ENCODE measurements at places on chromosomes 11 and 22.
A peak's percentile ranks its signal among the peaks of the same experiment; 100 is the strongest.

GRCh38 chr11:107747622-107748021 lies 35.8 kb upstream of the SLN start:
- DNase-seq: no peak

GRCh38 chr22:38193580-38193979 lies 8.2 kb upstream of the MAFF start:
- DNase-seq: peak; percentile 62

DNA sequence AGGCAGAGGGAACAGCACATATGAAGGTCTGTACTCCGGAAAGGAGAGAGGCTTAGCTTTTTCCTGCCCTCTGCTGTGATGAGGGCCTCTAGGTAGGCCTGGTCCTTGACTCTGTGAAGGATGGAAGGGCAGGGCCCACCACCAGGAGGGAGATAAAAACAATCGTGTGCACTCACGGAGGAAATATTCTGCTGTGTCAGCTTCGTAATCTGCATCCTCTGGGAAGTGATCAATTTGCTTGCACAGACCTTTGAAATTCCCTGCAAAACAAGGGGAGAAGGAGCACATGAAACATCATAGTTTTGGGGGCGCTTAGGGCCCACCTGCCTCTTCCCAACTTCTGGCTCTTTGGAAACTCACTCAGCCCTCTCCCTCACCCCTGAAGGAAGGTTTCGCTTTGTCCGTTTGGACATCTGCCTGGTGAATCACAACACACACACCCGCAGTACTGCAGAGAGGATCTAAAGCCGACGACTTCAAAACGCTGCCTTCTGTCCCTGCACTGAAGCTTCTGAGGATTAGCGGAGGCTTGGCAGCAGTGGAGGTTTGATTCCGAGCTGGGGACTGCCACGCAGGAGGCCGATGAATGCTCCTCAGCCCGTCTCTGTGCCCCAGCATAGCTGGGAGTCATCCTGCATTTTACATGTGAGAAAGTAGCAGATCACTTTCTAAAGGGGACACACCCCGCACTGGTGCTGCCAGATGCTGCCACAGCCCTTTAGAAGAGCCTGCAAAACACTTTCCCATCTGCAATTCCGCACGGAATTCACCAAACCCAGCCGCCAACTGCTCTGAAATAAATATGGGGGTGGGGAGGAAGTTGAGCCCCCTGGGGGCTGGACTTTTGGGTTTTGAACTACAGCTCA lies 58.6 kb upstream of the EIF3D start:
- DNase-seq: no peak

DNA sequence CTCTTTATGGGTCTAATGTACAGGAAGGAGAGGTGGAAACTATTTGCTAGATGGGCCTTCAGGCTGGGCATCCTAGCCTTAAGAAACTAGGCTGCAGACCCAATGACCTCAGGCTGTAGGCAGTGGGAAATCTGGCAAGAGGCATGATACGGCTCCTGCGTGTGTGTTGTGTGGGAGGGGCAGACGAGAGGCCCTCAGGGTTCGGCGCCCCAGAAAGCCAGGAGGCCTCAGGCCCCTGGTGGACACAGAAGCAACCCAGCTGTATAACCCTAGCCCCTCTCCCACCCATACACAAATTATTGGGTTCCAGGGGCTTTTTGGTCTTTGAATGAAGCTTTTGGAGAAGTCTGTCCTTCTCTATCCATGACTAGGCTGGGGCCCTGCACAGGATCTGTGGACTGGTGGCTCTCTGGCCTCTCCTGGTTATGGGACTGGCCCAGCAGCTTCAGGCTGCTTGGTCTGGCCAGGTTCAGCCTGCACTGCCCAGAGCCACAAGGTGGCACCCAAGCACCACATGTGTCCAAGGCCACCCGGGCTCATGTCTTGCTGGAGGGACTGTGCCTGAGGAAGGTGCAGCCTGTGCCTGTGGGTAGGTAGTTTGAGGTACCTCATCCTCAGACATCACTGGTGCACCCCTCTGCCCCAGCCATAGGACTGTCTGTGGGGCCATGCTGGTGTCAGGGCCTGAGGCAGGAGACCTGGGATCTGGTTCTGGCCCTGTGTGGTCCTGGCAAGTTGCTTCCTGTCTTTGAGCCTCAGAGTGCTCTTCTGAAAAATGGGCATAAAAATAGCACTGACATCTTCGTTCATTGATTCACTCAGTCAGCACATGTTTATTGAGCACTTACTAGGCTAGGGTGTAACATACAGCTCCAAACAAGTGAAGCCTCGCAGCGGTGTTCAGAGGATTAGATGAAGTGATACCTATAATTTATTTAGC lies 87.5 kb downstream of the RRM1 start:
- DNase-seq: peak; percentile 76

DNA sequence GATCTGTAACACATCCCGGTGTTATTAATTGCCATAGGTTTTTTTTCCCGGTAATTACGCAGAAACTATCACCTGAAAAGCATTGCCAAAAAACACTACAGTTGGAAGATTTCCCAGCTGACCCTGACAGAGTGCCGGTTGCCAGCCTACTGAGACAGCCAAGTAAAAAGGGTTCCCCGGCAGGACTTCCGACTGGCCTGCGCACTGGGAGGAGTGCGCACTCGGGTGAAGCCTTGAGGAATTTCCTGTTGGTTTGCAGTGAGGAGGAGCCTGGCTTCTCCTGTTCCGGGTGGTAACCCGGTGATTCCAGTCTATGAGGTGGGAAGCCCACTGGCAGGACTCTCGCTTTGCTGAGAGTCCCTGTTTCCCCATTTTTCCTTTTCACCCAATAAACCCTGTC lies 52.1 kb downstream of the CNTF start:
- DNase-seq: no peak

DNA sequence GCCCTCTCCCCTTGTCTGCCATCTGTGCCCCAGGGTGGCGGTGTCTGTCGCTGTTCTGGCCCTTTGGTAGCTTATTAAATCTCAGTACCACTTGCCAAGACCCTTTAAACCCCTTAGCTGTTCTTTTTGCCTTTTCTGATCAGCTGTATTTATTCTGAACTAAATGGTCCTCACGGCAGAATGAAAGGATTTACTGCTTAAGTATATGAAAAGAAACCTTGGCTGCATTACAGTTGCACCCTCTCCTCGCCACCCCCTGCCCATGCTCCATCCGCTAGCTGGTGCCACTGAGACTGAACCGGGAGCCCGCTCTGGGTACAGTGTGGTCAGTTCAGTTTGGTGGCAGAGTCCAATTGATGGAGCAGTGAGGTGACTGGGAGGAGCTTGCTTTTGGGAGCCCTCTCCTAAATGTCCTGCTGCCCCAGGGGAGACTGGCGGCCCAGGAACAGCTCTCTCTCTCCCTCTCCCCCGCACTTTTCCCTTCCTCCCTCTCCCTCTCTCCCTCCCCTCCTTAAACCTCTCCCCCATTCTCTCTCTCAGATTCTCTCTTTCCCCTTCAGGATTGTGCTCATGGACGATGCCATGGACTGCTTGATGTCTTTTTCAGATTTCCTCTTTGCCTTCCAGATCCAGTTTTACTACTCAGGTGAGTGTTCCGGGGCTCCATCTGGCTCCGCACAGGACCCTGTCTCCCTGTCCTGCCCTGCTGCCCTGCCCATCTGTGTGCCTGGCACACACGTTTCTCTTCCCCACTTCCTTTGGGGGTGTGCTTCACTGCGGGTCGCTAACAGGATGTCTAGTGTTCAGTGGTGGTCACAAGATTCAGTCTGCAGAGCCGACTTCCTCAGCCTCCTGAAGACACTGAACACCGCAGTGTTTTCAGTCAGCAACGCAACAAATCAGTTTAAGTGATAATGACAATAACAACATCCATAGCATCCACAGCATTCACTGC lies 21.8 kb downstream of the ARFGAP2 start:
- no peak for DNase-seq

GRCh38 chr11:4926608-4927007 lies 2.5 kb upstream of the OR51G1 start:
- no peak for DNase-seq

DNA sequence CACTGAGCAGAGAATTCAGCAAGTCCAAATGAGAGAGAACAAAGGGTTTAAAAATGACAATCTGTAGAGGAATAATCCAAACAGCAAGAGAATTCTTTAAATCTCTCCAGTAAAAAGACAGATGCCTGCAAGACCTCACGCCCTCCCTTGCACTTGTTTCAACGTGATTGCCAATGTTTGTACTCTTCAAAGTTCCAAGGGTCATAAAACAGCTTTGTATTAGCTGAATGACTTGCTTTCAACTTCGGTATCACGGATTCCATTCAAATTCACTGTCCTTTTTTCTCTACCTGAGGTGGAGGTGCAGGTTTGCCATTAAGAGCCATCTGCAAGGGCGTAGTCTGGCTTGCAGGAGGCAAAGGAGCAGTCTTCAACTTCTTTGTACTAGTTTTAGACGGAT lies 41.1 kb upstream of the CHRNA10 start:
- DNase-seq: no peak

DNA sequence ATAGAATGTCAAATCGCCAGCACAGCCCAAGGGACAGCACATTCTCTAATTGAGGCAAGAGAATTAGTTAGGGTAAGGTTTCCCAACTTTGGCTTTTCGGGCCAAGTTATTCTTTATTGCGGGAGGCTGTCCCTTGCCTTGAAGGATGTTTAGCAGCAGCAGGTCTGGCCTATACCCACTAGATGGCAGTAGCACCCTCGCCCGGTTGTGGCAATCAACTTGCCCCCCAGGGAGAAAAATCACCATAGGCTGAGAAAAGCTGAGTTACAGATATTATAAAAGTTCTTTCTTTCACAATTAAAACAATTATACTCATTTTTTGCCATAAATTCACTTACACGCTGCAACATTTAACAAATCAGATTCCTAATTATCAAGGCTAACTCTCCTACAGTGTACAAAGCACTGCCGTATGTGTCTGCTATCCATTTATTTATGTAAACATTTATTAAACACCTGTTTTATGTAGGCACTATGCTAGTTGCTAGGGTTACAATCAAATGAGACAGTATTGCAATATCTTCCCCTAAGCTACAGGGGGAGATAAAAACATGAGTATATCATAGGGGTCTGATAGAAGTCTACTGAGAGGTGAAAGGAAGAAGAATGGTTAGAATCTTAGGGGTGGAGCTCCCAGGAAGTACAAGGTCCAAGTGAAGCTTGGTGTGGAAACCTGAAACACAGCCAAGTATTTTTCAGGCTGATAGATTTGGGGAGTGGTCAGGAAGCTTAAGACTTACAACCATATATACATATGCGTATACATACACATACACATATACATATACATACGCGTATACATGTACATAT lies 452.3 kb downstream of the RAB38 start:
- DNase-seq: peak; percentile 35

DNA sequence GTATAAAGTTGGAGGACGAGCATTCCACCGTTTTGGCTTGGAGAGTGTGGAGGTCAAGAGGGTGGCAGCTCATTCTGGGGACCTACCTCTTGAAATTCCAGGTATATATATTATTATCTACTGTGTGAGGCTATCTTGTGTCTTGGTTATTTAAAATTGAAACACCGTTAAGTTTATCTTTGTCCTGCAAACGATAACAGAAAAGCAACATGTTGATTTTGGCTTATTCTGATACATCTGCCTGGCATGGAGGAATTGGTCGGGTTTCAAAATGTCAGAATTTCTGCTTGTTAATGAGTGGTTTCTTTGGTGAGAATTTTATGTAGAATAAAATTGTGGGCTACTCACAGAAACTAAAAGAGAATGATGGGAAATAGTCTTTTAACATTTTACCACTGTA lies 54.4 kb downstream of the SVIP start:
- no peak for DNase-seq

DNA sequence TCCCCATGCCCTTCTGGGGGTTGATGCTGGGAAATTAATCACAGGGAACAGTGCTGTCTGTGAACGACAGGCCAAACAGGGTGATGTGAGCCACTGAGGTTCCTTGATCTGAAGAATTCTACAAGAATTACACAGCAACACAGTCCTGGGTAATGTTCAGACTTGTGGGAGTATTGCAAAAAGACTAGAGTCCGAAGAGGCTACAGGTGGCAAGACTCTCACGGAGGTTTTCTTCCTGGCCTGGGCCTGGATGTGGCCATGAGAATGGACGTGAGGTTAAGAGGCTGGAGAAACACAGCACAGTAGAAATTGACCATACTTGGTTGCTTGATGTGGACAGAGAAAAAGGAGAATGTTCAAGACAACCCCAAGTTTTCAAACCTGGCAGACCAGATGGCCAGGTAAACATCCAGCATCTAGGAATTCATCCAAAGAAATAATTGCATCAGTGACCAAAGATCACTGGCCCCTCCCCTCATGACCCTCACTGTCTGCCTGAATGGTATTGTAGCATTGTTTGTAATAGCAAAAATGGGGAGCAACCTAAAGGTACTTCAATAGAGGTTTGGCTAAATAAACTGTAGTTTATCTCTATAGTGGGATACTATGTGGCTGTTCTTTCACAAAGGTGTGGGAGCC lies 70.8 kb downstream of the COMMD9 start:
- DNase-seq: no peak

- peak; percentile 80 for DNase-seq
Measured at GRCh38 chr11:63573881-63574855, 11.0 kb upstream of the PLAAT2 start.

GRCh38 chr11:124898263-124898680 lies 607 bp upstream of the ROBO4 start:
- peak; percentile 35 for DNase-seq

DNA sequence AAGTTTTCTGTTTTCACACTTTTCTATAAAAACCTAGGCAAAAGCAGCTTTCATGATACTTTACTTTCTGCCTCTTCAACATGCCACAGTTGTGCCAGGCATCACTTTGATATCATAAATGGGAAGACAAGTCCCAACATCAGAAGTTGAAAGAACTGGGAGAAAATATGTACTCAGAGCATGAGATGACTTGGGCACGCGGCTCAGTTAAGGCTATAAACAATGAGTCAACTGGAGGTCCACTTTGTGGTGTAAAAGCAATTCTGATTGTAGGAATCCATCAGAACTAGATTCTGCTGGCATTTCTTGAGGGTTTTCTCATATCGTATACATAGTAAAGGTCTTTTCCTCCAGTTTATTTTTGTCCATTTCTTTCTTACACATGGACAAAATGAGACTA lies 109.7 kb upstream of the USP47 start:
- no peak for DNase-seq

- peak; percentile 44 for DNase-seq
Measured at GRCh38 chr11:93196816-93197379, 893 bp downstream of the SLC36A4 start.

DNA sequence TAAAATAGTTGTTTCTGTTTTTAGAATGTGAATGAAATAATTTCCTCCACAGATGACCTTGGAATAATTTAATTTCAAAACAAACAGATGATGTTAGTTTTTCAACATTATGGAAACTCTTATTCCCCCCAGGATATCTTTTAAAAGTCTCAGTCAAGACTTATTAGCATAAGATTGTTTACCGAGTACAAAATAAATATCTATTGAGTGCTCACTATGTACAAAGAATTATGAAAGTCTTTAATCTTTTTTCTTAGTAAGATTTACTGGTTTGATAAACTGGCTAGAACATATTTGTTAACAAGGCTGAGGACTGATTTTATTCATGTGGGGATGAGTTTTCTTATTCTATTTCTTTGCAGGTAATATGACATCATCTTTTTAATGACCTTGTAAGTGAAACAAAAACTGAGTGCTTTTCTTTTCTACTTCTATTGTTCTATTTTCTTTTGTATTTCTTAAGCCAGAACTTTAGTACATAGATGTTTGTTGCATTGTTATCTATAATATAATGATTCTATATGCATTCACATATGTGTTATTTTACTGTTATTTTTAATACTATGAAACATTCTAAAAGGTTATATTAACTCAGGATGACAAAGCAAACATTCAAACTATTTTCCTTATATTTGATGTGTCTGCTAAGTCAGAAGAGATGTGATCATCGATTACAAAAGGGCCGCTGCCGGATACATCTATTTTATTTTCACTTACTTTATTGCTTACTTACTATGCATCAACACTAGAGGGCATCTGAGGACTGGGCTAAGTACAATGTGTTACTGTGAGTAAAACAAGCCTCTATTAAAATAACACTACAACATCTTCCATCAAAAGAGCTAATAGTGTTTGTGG lies 111.0 kb upstream of the ARHGAP42 start:
- peak; percentile 66 for DNase-seq
